ENCODE measurements at places on chromosomes 3 and 15.

DNA sequence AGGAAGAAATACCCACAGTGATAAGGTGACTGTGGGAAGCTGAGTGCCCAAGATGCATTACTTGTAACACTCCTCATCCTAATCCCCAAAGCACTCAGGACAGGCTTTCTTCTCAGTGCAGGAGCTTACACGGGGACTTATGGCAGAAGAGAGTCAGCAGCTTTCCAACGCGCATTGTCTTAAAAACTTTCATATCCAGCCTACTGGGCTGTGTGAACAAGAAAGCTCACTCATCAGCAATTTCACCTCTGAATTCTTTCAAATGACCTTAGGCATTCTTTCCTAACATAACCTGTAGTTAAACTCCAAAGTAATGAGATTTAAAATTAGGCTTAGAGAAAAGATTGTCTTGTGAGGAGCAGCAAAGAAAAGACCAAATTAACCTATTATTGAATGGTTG, 132.3 kb downstream of the KCNAB1 start:
- DNase-seq, result no peak

DNA sequence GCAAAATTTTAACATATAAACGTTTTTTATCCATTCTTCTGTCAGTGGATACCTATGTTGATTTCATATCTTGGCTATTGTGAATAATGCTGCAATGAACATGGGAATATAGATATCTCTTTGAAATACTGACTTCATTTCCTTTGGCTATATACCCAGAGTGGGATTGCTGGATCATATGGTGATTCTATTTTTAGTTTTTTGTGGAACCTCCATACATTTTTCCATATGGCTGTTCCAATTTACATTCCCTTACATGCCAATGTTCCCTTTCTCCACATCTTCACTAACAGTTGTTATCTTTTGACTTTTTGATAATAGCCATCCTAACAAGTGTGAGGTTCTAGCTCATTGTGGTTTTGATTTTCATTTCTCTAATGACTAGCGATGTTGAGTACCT, 344.6 kb downstream of the EPHA3 start:
- DNase-seq, result no peak

DNA sequence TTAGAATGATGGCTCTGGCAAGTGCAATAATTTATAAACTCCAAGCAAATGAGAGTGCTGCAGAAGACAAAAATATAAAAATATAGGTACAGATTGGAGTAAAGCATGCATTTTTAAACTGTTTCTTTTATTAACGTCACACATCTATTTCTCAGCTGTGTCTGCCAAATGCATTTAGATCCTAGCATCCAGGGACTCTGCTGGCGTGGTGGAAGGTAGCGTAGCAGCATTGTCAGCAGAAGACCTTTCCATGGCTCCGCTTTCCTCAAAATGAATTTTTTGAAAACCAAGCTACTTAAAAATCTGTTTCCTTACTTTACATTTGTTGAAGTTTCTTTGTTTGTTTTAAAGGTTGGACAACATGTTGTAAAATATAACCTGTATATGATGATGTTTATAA, 16.3 kb upstream of the ATP10A start:
- DNase-seq, result no peak

DNA sequence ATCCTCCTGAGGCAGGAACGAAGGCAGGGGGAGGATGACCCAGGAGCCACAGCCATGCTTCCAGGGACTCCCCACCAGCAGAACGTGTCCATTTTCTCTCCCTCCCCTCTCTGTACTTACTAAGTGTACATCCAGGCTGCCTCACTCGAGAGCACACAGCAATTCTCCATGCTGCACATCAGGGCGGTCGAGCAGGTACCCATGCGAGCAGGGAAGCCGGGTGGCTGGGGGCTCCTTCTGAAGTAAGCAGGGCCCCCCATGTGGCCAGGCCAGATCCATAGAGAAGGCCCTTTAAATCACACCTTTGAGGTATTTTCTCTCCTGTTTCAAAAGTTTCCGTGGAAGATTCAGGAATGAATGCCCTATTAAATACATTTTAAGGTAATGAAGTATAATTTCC, 41.2 kb upstream of the SLC6A11 start:
- no peak for DNase-seq

DNA sequence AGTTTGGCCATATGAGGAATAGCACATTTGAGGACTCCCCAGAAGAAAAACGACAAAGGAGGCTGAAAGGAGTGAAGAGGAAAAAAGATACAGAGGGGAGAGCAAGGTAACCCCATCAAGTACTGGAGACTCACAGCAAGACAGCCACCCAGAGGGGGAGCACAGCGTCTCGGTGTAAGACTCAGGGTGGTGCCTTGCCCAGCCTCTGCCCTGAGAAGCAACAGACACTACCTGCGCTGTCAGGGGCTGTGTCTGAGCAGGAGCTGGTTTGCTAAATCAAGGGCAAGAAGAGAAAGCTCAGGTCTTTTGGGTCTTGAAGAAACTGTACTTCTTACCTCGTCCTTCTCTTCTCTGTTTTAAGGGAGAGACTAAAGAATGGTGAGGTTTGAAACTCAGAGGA, 27.9 kb downstream of the FBXO45 start:
- DNase-seq, result no peak

Measured in stimulated activated CD4-positive, alpha-beta T cell treated with anti-CD3 and anti-CD28 coated beads, Interleukin-12 subunit alpha, Interleukin-12 subunit beta, amount 100 ng/mL, for 4 hours (primary cell).